ENCODE measurements at places on chromosomes 5 and 9.

DNA sequence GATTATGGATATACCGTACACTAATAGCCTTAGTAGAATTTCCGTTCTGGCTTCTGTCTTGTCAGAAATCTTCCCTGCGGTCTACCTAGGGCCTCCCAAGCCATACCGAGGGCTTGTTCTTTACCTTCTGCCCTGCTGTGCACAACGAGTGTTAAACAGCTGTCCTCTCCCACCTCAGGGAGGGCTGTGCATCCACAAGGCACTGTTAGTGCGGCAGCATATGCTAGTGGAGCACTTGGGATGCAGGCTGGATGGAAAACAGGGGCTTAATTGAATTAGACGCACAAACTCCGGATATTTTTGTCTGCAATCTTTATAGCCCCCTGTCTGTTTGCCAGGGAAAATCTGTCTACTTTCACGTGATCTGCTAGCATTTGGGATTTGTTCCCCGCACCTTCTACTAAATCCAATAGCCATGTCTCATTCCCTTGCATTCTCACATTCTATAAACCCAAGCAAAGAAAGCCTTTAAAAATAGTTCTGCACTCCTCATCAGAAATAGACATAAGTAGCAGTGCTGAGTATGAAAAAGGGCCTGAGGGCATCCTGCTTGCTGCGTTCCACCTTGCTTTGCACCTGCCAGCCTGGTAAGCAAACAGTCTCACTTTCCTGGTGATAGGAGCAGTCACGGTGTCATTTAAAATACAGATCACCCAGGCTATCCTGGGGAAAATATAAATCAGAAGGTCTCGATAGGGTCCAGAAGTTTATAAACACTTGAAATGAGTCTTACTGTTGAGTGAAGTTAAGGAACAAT lies 382.6 kb downstream of the RASEF start:
- DNase-seq: no peak

DNA sequence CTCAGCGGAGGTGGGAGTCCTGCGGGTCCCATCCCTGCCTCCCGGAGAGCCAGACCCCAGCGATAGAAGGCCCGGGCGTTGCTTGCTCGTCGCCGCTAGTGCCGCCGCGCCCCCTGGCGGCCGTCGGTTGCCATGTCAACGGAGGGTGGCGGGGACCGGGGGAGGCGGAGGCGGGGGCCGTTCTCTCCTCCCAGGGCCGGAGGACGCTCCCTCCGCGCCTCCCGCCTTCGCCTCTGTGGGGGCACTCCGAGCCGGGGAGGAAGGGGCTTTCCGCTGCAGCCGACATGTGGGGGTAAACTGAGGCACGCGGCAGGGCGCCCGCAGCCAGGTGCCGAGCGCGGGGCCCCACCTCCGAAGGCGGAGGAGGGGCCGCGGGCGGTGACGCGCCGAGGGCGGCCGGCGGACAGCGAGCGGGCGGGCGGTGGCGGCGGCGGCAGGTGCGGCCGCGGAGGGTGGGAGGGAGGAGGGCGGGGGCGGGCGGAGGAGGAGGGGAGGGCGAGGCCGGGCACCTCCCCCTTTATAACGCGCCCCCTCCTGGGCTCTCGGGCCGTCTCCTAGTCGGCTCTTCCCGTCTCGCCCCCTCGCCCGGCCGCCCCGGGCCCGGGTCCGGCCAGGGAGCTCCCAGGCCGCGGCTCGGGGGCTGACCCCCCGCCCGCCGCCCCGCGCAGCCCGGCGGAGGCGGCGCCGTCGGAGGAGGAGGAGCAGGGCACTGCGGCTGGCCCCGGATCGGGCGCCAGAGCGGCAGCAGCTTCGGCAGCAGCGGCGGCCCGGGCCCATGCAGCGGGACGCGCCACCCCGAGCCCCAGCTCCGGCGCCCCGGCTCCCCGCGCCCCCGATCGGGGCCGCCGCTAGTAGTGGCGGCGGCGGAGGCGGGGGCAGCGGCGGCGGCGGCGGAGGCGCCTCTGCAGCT lies 556 bp upstream of the CDK9 start:
- peak; percentile 61 for DNase-seq

DNA sequence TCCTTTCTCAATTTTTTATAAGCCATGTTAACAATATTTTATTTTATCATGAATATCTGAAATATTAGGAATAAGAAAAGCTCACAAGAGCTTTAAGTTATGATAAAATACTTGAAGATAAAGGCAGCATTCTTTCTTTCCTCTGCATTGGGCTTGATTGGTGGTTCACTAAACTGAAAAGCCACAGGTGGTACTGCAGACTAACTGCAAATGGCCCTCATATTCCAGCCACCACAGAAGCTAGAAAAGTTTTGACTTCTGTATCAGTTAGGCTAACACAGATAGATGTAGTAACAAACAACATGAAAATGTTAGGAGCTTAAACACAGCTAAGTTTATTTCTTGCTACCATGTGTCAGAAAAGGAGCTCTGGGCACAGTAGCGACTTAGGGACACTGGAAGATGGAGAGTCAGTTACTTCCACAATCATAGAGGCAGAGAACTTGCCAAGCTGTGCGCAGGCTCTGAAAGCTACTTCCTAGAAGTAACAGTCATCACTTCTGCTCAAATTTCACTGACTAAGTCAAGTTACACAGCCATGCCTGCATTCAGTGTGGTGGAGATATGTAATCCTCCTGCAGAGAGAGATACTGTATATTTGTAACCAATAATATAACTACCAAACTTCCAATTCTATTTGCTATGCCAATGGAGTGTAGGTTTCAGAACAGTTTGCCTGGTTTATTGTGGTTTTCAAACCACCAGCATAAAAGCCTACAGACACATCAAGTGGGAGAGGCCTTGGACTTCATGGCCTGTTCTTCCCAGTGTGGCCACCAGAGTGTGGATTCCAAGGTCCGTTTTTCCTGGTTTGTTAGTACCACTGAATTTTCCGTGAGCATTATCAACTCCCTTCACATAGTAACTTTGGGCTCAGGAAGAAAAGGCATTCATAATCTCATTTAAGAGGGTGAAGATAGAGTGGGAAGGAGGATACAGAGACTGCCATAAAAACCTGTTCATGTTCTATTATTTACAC lies 268.3 kb downstream of the PJA2 start:
- DNase-seq: peak; percentile 57

GRCh38 chr5:90932052-90932699 lies 373.6 kb downstream of the ADGRV1 start:
- peak; percentile 69 for DNase-seq

DNA sequence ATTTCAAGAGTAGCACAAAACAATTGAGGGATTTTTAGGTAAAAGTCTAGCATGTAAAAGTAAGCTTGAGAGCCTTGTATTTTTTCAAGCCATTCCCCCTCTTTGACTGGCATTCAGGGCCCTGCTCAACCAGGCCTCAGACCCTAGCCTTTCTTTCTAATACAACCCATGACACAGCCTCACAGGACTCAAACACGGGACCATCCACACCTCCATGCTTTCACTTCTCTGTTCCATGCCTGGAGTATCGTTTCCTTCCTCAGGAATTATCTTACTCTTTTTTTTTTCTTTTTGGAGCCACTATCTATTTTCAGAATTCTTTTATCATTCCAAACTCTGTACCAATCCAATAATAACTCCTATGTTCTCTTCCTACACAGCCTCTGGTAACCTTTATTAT lies 560.2 kb upstream of the CLINT1 start:
- DNase-seq: no peak

All from fibroblast of mammary gland (primary cell).